ENCODE measurements at places on chromosomes 6 and 20.

DNA sequence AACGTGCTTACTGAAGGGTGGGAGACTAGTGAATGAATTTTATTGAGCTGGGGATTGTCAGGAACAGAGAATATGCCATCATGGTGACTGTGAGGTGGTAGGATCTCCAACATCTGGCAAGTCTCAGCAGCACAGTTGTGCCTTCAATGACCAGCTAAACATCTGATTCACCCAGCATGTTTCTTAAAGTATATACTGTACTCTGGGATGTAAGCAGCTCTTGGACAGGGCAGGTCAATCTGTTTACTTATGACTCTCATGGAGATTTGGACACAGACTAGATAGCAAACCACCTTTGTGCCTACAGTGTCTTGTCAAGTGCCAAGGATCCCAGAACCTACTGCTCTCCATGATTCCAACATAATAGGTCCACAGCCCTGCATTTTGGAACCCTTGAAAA lies 801.0 kb upstream of the CITED2 start:
- peak; percentile 34 for DNase-seq

DNA sequence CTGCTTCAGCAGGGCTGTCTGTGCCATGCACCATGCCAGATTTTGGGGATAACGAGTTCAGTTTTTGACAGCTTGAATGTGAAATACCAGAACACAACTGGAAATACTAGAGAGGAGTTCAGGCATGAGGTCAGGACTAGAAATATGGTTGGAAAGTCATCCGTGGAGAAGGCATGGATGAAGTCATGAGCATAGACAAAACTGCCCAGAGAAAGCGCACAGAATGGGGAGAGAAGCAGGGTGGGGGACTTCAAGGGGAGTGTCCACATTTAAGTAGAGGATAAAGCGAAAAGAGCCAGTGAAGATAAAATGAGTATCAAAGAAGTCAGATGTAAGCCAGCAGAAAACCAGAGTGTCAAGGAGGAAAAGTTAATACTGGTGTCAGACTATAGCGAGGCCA lies 653.4 kb upstream of the ARID1B start:
- DNase-seq: no peak

- no peak for DNase-seq
Measured at GRCh38 chr6:117512987-117513573, 30.6 kb downstream of the DCBLD1 start.

DNA sequence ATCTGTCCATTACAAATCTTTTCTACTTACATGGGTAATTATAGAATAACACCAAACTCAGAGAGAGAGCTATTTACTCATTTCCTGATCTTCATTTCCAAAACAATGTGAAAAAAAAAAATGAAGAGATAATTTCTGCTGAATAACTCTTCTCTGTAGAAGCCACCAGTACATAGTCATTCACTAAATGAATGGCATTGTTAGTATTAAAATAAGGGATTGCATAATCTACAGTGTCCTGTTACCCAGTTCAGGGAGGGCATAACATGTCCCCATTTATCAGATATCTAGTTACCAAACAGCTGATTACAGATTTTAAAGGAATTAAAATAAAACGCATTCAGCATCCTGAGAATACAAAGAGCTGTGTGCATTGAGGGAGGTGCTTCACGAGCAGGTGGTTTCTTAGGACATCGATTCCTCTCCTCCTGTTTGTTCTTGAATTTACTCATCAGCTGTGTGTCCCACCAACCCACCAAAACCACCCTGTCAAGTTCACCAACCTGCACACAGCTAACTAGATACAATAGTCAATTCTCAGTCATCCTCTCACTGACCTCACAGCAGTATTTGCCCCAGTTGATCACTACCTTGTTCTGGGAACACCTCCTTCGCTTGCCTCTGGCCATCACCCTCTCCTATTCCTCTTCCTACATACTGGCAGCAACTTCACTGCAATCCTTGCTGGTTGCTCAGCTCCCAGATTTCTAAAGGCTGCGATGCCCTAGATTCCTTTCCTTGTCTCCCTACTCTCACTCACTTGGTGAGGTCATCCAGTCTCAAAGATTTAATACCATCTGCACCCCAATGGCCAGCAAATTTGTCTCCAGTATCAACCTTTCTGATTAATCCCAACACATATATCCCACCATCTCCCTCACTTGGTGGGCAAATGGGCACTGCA lies 18.7 kb downstream of the CNKSR3 start:
- DNase-seq: no peak

DNA sequence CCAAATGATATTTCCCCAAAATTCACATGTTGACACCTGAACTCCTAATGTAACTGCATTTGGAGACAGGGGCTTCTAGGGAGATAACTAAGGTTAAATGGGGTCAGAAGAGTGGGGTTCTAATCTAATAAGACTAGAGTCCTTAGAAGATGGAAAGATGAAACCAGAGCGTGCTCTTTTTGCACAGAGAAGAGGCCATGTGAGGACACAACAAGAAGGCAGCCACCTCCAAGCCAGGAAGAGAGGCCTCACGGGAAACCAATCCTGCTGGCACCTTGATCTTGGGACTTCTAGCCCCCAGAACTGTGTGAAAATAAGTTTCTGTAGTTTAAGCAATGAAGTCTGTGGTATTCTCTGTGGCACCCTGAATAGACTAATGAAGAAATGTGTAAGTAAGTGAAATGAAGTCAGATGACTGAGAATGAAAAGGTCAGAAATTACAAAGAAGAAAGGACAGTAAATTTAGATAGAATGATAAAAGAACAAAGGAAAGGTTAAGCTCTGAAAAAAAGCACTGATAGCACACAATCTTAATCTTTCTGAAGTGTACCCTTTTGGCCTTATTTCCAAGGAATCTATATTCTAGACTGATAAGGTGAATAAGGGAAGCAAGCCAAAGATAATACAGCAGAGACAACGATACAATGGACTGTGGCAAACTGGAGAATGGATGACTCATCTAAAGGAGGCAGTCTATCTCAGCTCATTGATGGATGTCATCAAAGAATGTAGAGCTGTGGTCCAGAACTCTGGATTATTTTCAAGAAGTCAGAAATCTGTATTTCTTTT lies 110.4 kb downstream of the MYB start:
- peak; percentile 31 for DNase-seq

GRCh38 chr6:34158876-34159275 lies 13.0 kb upstream of the GRM4 start:
- no peak for DNase-seq

DNA sequence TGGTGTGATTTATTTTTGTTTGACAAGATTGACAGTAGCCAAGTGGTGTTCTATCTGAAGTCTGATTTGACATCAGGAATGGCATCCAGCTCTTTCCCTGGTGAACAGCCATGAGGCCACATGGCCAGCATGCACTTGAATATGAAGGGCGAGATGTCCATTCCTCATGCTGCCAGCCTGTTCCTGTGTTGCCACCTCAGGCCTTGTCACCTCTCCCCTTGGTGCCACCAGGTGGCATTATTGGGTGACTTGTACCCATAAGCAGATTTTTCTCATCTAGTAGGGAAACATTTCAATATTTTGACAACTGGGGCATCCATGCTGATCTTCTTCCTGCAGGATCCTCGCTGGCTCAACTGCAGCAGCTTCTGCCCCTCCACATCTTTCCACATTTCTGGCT lies 199.1 kb downstream of the ERMARD start:
- DNase-seq: peak; percentile 2
